ENCODE measurements at places on chromosomes 5 and 9. TPM values are rescaled to one million over a fixed set of nuclear protein-coding genes. Genes with fewer than 3 reads are reported as not detected.

The MSX2 gene
- total RNA-seq, result 83.9 TPM

The ZDHHC11B gene
- 0.74 TPM for total RNA-seq

The ABCA2 gene
- 57.7 TPM for total RNA-seq

The NPR3 gene
- 4.1 TPM for total RNA-seq

The URM1 gene
- total RNA-seq, result 46.6 TPM

The WDR38 gene
- total RNA-seq, result not detected

The PCDHGB7 gene
- total RNA-seq, result 14.1 TPM

The PTGES gene
- total RNA-seq, result 29.6 TPM

DNA sequence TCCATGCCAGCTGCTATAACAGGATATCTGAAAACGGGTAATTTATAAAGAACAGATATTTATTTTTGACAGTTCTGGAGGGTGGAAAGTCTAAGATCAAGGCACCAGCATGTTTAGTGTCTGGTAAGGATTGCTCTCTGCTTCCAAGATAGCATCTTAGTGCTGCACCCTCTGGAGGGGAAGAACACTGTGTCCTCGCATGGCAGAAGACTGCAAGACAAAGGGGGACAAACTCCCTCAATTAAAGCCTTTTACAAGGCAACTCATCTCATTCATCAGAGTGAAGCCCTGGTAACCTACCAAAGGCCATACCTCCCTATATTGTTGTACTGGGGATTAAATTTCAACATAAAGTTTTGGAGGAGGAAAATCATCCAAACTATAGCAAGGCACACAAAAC lies 298.9 kb upstream of the EDIL3 start:
- no peak for DNase-seq

DNA sequence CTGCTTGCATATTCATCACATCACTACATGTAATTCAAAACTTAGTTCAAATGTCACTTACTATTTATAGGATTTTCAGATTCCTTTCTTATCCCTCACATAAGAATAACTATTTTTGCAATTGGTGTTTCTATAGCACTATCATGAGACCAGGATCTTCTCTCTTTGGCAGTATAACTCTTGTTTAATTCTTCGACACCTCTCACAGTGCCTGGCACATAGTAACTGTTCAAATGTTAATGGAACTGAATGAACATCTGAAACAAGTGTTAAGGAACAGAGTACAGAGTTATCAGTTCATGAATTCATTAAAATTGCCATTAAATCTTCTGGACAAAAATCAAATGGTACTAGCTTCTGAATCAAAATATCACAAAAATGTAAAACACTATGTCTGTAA lies 40.0 kb downstream of the FBXL17 start:
- no peak for DNase-seq

GRCh38 chr9:79325501-79325900 lies 246.3 kb upstream of the TLE4 start:
- no peak for DNase-seq

GRCh38 chr9:69323861-69324260 lies 1.2 kb upstream of the ENTREP1 start:
- DNase-seq, result no peak

GRCh38 chr5:77086368-77086688 lies 757 bp downstream of the ZBED3 start:
- no peak for DNase-seq

GRCh38 chr5:39009280-39009679 lies 64.9 kb downstream of the RICTOR start:
- no peak for DNase-seq

GRCh38 chr9:21141427-21141882 lies at the start of gene IFNW1:
Gene IFNW1 (minus strand): TSS chr9:21141832. CDS start chr9:21141570, 262 bp downstream.
- DNase-seq, result no peak

- no peak for DNase-seq
Observed at GRCh38 chr5:139050432-139050831, 147.7 kb downstream of the SIL1 start.

GRCh38 chr9:35273591-35273990 lies 111.8 kb downstream of the UNC13B start:
- DNase-seq, result no peak

- DNase-seq, result no peak
Observed at GRCh38 chr5:95382801-95383200, 8.4 kb upstream of the FAM81B start.

- no peak for DNase-seq
Observed at GRCh38 chr9:99980598-99980997, 74.1 kb downstream of the STX17 start.

DNA sequence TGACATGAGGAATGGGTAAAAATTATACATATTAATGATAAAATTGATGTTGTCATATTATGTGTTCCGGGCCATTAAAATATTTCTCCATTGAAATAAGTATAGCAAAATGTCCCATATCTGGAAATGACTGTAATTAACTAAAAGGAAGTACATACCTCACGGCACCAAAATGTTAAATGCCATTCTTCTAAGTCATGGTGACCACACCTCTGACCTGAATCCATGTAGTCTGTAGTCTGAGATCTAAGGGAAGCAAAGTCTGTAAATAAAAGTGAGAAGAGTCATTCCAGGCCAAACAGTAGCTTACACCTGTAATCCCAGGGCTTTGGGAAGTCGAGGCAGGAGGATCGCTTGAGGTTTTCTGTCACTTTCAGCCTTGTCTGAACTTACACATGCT lies 8.7 kb upstream of the GDA start:
- DNase-seq, result no peak

DNA sequence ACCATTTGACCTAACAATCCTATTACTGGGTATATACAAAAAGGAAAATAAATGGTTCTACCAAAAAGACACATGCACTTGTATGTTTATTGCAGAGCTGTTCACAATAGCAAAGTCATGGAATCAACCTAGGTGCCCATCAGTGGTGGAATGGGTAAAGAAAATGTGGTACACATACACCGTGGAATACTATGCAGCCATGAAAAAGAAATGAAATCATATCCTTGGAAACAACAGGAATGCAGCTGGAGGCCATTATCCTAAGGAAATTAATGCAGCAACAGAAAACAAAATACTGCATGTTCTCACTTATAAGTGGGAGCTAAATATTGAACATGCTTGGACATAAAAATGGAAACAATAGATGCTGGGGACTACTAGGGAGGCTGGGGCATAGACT lies 534.1 kb upstream of the SGCD start:
- no peak for DNase-seq

DNA sequence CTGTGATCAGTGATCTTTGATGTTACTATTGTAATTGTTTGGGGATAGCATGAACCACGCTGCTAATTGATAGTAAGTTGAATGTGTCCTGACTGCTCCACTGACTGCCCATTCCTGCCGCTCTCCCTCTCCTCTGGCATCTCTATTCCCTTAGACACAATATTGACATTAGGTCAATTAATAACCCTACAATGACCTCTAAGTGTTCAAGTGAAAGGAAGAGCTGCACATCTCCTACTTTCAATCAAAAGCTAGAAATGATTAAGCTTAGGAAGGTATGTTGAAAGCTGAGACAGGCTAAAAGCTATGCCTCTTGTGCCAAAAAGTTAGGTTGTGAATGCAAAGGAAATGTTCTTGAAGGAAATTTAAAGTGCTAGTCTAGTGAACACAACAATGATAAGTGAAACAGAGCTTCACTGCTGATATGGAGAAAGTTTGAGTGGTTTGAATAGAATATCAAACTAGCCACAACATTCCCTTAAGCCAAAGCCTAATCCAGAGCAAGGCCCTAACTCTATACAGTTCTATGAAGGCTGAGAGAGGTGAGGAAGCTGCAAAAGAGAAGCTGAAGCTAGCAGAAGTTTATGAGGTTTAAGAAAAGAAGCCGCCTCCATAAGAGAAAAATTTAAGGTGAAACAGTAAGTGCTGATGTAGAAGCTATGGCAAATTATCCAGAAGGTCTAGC lies 12.9 kb downstream of the CLINT1 start:
- DNase-seq, result no peak

DNA sequence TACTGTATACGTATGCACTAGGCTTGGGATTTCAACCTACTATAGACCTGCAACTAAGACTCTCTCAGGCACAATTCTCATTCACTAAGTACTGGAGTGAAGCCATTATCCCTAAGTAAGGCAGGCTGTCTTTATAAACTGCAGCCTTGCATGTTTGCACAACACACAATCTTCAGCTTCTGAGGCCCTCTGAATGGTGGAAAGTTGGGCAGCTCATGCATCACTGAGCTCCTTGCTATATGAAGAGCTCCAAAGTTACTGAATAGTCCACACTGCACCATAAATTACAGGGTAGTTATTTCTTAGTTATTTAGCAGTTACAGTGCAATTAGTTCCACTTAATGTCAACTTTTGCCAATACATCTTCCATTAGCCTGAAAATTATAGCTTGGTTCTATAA lies 384.6 kb downstream of the BRINP1 start:
- no peak for DNase-seq

DNA sequence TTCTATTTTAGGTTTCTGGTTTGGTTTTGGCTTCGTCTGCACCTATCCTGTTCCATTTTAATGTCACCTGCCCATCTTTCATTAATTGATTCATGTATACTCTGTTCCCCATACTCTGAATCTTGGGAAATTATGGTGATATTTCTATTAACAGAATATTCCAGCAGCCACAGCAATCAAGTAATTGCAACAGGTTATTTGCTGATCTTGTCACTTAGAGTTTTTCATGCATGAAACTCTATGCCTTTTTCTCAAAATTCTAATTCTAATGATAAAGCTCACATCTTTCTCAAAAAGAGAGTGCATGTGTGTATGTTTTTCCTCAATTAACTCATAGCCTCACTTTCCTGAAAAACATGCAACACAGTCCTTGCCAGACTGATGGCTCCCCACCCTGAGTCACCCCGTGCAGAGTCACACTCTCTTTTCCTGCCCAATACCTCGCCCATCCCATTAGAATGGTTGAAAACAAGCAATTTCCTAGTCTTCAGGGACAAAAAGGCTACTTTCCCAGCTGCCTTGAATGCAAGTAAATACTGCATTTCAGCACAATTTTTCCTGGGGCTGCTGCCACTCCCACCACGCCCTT lies 15.6 kb downstream of the GFRA3 start:
- DNase-seq, result no peak

- no peak for DNase-seq
Observed at GRCh38 chr9:127018935-127019334, 103.5 kb downstream of the ANGPTL2 start.

GRCh38 chr9:12777121-12778022 lies 2.6 kb downstream of the LURAP1L start:
- DNase-seq, result no peak

- DNase-seq, result no peak
Observed at GRCh38 chr5:21701317-21701716, 1151.8 kb downstream of the CDH12 start.

DNA sequence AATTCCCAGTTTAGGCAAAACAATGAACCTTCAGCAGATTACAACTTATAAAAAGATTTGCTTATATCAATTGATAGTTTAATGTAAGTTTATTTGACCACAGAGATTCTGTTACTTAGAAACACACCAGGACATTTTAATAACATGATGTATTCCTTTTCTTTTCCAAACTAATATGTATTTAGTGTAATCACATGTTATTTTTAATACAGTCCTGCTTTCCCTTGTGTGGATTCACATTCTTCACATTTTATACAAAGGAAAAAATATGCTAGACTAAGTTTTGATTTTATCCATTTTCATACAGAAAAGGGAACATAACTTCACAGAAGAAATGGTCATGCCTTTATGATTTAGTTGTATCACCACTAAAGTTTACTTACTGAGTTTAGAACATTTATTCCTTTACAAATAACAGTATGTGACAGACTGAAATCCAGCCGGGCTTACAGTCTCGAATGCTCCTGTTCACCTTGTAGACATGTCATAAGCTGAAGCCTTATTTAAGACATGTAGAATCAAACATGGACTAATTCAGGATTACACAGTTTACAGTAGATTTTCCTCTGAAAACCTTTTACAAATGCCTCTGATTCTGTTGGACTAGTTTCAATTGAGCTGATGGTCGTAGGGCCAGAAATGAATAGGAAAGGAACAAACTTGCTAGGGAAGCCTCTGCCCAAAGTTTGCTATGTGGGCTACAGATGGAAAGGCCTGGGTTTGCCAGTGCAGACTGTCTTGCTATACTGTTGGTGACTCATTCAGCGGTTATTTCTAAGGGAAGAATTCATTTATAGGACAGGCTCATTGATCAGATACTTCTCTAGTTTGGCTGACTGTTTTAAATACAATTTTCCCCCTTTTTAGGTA lies 6.6 kb upstream of the ASPN start:
- no peak for DNase-seq

GRCh38 chr9:91465420-91465819 lies 41.8 kb upstream of the NFIL3 start:
- DNase-seq, result no peak

- no peak for DNase-seq
Observed at GRCh38 chr5:140221697-140222223, 46.8 kb downstream of the CYSTM1 start.

- no peak for DNase-seq
Observed at GRCh38 chr9:88173378-88173999, 35.2 kb upstream of the SPATA31C2 start.

- no peak for DNase-seq
Observed at GRCh38 chr5:86970361-86970760, 297.3 kb upstream of the RASA1 start.

DNA sequence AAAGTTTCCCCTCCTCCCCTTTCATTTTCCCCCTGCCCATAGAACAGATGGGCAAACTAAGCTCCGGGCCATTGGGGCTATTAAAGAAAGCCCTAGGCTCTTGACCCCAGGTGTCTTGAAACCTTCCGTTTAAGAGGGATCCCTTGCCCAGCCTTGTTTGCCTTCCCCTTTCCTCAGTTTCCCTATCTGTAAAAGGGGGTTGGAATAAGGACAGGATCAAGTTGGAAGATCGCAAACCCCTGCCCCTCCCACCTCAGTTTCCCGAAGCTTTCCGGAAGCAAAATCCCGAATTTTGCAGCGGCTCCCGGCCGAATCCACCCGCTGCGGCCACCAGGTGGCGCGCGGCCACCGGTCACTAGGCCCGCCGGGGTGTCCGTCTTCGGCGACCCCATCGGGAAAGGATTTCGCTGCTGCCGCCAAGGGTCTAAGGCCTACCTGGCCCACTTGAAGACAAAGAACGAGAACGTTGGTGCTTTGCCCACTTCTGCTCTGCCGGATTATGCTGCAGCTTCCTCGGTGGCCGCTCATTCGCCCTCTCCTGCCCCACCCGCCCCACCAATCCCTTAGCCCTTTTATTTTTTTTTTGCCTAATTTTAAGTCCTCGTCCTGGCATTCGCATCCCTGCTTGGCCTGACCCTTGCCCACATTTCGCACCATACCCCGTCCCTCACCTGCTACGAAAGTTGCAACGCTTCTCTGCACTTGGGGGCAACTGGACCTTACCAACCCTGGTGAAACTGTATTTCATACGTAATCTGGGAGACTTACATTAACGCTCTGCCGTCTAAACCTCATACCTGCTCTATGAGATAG lies 962 bp upstream of the NR6A1 start:
- DNase-seq, result peak; percentile 83

DNA sequence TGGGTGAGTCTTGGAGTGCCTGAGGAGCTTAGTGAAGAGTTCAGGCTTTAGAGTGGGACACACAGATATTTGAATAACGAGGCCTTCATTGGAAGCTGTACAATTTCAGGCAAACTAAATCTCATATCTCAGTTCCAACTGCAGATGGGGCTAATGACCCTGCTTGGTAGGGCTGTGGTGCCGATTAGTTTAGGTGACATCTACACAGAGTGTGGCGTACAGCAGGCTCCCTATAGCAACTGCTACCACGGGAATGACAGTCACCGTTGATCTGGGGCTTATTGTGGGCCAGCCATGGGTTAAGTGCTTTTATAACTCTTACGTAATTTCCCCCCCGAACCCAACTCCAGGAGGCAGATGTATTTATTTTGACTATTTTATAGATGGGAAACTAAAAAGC lies 70.8 kb downstream of the FAT2 start:
- DNase-seq, result no peak

Data from mesothelial cell of epicardium (in vitro differentiated cells).